ENCODE measurements at places on chromosomes 4 and X.

- no peak for DNase-seq
These were observed 124.2 kb downstream of the BANK1 start for GRCh38 chr4:101914761-101915160.

DNA sequence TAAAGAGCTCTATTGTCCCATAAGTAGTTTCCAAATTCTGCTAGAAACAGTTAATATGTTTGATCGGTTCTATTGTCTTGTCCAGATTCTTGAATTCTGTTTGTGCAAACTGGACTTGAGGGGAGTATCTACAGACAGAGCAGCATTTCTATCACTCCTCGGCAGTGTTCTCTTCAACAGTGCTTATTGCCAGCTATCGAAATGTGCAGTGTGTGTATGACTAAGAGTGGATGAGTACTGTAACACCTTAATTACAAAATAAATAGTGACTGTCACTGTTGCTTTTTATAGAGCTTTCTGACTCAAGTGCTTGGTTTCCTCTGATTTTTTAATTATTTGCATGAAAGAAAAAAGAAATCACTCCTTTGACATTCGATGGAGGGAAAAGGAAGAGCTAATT, 274.6 kb downstream of the RPA4 start:
- DNase-seq, result no peak

GRCh38 chr4:105622269-105622668, 69.8 kb downstream of the ARHGEF38 start:
- no peak for DNase-seq

DNA sequence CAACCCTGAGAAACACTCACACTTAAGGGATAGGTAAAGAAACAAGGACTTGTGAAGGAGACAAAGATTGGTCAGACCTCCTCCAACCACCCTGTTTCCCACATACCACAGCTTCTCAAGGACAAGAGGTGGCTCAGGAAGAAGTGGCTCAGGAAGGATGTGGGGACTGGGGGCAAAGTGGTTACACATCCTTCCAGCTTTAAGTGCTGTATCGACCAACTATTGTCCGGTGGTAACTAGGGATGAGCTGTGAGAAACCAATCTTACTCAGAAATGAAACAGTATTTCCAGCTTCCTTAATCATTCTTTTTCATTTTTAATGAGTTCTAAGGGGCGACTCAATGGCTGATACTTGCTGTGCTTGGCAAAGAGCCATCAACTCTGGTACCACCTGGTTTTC, 8.5 kb upstream of the LHFPL1 start:
- no peak for DNase-seq

DNA sequence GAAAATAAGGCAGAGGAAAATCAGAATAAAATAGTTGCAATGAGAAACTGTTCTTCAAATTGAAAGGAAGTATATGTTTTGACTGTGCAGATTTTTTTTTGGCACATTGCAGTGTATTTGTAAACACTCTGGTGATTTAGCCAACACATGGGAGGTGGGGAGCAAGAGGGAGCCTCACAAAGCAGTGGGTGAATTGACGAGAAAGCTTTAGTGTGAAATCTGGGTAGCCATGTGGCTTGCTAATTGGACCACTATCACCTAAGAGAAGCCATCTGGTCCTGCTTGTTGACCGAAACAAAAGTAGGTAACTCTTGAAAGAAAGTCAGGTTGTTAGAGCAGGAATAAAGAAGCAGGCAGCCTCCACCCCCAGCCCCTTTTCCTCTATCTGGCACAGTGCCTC, 10.4 kb downstream of the CLCN5 start:
- no peak for DNase-seq

DNA sequence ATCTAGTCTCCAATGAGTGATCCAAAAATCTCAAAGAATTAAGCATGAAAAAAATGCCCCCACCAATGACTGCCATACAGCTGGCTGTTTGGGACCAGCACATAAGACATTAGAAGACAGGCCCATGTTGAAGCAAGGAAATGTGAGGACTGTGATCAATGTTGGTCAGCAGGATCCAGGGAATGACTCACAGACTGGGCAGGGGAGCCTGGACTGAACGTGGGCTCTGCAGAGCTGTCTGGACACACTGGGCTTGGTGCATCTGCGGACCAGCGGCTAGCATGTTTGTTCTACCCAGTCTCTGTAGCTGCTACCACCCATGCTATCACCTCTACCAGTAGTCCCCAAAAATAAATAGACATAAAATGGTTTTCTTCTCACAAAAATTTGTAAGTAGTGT, 108.6 kb downstream of the PALLD start:
- DNase-seq, result no peak

DNA sequence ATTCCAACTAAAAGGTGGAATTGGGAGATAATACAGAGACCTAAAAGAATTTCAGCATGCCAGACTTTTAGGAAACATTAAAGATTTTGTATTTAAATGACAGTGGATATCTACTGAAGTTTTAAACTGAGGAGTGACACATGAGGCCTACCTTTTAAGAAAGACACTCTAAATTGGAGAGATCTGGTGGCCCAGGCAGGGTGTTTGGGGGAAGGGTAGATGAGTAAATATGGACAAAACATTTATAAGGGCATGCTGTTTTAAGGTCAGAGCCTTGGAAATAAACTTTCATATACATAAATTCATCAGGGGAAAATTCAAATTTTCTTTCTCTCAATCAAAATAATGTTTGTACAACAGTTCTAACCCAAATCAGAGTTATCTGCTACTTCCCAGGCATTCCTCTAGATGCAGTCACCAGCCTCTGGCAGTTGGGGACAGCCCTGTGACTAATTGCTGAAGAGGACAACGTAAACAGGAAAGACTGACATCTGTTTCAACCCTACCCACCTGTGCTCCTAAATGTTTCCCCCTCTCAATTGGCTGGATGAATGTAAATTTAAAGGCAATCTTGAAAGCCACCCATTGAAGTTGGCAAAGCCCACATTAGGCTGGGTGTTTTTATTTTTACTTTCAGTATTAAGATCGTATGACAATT, 1646.9 kb upstream of the ADGRL3 start:
- DNase-seq, result peak; percentile 3

GRCh38 chr4:47974566-47974965, 41.9 kb downstream of the CNGA1 start:
- DNase-seq, result no peak

- no peak for DNase-seq
These were observed 55.3 kb downstream of the MBNL3 start for GRCh38 chrX:132433551-132433950.

- DNase-seq, result no peak
These were observed 514.8 kb upstream of the TENM3 start for GRCh38 chr4:181728305-181728966.

DNA sequence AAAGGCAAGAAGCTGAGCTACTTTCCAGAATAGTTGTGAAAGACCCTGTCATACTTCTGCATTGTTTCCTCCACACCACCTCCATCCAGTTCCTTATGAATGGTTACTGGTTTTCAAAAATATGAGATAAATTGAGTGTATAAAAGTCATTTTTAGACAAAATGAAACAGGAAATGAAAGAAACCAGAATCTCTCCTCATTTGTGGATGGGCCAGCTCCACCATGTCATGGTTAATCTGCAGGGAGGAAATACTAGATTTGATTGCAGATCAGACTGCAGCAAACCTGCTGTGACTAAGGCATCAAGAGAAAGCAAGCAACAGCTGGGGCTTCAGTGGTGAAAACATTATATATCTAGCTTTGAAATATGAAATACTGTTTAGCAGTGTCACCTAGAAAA, 23.8 kb downstream of the F9 start:
- DNase-seq, result no peak

GRCh38 chr4:84220990-84221389, 278.1 kb downstream of the NKX6-1 start:
- no peak for DNase-seq

DNA sequence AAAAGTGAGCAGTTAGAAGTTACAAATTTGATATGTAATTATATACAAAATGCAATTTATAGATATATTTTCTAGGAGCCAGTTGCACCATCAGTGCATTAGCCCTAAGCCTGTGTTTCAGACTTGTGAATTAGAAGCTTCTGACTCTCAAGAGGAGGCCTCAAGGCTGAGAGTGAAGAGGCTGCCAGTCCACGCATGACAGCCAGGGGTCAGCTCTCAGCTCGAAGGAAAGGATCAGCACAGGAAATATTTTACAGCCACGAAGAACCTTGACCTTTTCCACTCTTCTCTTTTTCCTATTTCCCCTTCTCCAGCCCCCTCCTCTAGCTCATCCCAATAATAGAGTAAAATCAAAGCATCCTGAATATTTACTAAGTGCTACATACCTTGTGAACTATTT, 642.4 kb downstream of the TRIML1 start:
- no peak for DNase-seq

- no peak for DNase-seq
These were observed 67.2 kb downstream of the SLIT2 start for GRCh38 chr4:20318909-20319277.

DNA sequence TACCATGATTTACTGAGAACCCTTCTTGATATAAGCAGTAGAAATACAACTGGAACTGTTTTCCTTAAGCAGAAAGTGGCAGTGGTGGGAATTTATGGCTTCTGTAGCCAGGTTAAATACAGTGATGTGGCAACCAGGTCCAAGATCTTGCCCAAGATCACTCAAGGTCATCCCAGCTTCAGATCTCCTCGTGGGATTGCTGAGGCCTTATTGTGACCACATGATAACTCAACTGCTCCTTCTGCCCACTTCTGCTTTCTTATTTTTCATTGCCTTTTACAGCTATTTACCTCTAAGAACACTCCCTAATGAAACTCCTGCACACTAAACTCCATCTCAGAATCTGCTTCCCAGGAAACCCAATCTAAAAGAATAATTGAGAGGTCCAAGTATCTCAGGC, 12.4 kb upstream of the CYBB start:
- DNase-seq, result no peak

DNA sequence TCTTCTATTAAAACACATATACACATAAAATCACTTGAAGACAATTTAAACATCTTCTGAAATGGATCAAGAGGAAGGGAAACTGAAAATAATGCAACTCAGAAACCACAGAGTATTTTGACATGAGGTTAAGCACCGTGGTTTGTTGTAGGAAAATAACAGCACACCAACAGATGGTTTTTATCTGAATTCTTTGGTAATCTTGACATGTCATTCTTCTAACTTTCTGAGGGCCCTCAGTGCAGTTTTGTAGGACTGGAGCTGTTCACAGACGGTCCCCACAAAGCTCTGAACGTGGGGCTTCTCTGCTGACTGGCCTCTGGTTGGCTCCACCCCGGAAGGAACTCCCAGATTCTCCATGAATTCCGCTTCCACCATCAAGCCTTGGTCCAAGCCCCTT, 16.0 kb upstream of the TLR8 start:
- DNase-seq, result no peak

DNA sequence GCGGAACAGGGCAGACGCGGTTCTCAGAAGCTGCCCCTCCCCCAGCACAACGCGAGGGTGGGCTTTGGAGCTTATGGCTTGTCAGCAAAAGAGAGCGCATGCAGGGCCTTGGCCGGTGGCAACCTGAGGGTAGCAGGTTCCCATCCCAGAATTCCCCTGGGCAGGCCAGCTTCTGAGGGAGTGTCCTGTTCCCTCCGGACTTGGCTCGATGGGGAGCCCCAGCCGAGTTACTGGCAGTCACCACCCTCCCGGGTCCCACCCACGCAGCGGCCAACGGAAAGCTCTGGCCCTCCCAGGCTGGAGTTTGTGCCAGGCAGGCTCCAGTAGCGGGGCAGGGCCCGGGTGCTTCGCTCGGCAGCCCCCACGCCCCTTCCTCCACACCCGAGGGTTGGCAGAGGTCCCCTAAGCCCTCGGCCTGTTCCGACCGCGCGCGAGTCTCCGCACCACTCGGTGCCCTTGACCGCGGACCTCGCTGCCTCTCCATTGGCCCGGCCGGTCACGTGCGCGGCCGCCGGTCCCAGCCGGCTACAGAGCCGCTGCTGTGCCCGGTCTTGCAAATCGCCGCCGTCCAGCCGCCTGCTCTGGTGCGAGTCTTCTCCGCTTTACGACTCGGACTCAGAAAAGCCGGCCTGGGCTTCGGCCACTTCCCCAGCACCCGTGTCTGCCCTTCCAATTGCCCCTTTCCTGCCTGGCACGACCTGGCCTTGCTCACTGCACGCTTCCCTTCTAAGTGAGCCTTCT, 20.9 kb upstream of the MTM1 start:
- no peak for DNase-seq

- no peak for DNase-seq
These were observed 54.5 kb downstream of the MID2 start for GRCh38 chrX:107880054-107880610.

GRCh38 chrX:130851569-130851968, 51.4 kb downstream of the ENOX2 start:
- DNase-seq, result no peak

DNA sequence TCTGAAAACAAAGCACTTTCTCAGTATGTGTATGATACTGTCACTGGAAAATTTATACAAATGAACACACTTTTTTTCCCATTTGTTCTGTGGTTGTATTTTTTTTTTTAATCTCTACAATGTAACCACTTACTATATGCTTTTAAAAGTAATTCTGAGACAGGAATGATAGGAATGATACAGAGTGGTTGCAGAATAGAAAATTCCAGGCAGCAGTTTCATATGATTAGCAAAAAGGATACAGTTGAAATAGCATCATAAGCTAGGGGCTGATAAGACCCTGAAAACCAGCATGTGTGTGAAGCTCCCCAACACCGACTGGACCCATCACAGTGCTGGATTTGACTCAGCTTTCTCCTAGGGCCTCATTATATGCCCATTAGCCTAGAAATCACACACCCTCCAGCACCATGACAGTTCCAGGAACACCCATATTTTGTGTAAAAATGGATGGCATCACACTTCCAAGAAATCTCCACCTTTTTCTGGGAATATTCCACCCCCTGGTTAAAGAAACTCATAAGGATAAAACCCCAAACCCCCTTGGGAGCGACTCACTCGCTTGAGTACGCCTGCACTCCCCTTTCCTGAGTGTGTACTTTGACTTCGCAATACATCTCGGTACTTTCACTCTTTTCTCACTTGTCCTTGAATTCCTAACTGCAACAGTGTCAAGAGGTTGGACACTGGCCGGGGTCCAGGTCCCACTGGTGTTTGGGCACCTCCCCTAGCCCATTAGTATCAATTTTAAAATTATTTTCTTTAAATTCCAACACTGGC, 77.4 kb upstream of the AGA start:
- DNase-seq, result no peak

DNA sequence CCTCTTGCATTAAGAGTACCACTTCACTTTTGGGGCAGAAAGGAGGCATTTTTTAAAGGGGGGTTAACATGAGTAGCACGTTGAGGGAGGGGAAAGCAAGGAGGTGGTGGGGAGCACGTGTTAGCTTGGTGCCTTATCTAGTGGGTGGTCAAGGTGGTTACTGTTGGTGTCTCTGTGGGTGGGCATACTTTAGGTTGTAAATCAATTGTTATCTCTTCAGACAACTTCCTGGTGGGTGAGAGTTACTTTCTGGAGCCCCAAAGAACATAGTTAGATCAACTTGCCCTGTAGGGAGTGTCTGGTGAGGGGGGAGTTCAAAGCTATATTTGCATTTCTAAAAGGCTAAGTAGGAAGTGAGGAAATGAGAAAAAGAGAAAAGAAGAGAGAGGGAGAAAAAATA, 297.7 kb upstream of the CLNK start:
- no peak for DNase-seq

DNA sequence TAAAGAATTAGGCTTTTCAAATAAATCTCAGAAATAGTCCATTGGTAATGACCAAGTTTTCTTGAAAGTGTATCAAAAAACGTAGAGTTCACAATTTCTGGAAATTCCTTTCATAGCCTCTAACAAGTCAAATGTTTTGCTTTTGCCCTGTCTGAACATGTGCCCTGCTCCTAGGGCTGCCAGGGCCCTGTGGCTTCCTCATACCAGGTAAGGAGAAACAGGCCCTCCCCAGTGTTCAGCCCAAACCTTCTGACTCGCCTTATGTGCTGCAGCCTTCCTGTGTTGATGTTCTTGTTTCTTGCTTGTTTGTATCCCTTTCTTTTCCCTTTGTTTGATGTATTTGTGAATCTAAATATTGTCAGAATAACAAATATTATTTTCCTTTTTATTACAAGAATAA, 146.1 kb upstream of the PACRGL start:
- DNase-seq, result no peak
